Muscle of arm (tissue), 14 donors: ENCODE measurements at places on chromosomes 11 and 22. TPM values are rescaled to one million over a fixed set of nuclear protein-coding genes. Genes with fewer than 3 reads are reported as not detected.

DNA sequence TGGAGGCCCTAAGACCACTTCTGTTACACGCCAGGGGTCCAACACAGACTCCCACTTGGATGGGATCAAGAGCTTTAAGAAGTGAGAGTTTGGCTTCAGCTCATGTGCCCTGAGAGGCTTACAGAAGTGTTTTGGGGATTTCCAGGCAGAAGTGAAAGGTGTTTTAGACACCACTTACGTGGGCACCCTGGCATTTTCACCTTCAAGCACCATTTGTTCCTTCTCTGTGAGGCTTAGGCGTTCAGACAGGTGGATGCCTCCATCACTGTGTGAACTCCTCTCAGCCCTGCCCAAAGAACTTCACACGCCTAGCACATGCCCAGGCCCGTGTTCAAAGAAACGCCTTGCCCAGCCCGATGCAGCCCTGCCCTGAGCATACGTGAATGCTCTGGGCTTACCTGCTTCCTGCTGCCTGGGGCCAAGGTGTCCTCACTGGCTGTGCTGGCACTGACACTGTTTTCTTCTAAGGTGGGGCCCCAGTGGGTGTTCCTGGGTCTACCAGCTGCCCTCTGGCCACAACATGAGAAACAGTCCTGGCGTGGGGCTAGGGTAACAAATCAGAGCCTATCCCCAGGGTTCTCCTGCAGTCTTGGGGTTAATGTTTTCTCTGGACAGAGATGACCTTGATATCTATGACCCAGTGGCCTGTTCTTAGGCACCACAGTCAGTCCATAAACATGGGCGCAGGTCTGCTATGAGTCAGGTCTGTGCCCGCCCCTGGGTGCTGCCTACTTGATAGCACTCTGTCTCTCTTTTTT is 34.0 kb downstream of the AMPD3 start:
- no peak for DNase-seq

- no peak for DNase-seq
These were observed 17.5 kb downstream of the NUCB2 start for GRCh38 chr11:17294033-17294432.

- DNase-seq = no peak
These were observed 14.9 kb upstream of the ISX start for GRCh38 chr22:35051013-35051535.

DNA sequence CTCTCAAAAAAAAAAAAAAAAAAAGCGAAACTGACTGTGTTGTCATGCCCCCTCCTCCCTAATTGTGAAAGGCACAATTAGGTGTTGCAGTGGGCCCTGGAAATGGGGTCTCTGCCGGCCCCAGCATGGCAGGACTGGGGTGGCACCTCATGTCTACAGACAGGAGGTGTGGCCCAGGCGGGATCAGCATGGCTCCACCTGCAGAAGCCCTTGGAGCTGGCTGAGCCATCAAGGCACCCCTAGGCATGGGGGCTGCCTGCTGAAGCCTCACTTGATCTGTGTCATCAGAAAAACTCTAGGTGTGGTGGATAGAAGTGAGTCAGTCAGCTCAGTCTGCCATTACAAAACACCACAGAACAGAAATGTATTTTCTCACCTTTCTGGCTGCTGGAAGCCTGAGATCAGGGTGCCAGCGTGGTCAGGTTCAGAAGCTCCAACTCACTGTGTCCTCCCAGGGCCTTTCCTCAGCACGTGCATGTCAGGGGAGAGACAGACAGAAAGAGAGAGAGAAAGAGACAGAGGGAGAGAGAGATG is 10.1 kb upstream of the B4GALNT4 start:
- no peak for DNase-seq

DNA sequence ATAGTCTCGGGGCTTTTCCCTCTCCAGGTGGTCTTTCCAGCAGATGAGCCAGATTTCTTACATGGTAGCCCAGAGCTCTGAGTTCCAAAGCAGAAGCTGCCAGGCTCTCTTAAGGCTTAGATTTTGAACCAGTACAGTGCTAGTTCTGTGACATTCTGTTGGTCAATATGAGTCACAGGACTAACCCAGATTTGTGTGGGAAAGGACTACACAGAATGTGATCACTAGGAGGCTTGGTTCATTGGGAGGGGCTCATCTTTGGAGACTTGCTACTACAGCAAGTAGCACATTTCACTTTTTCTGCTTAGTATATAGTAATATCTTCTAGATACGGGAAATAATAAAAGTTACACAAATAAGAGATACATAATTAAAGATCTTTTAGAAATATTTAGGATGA is 24.1 kb downstream of the RNF214 start:
- DNase-seq = no peak

DNA sequence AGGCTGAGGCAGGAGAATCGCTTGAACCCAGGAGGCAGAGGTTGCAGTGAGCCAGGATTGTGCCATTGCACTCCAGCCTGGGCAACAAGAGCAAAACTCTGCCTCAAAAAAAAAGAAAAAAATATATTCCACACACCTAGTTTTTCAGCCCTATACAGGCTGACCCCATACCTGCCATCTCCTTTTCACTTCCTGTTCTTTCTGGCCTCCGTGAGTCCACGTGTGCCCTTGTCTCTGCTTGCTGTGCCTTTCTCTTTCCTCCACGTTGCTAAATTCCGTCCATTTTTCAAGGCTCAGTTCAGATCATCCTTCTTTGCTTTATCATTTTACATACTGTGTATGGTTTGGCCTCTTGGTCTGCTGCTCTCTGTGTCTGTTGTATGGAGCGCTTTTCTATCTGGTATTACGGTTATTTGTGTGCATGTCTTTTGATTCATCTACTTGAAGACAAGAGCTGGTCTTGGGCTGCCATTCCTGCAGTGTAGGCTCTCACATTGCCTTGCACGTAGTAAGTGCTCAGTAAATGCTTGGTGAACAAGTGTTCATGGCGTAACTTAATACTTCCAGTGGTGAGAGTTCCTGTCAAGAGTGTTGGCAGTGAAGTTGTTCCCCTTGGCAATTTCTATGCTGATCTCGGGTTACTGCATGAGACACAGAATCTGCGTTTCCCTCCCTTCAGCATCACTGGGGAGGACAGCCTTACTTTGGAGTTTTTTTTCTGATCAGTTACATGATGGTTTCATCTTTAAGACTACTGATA is 57.5 kb downstream of the PTPRJ start:
- no peak for DNase-seq

The CAPN5 gene
- not detected for polyA plus RNA-seq

The FGF3 gene
- polyA plus RNA-seq = not detected

The RGL4 gene
- 0.97 TPM for polyA plus RNA-seq
